ENCODE measurements at places on chromosomes 7 and 10.

GRCh38 chr7:155358948-155359712, 61.5 kb downstream of the INSIG1 start:
- no peak for DNase-seq

DNA sequence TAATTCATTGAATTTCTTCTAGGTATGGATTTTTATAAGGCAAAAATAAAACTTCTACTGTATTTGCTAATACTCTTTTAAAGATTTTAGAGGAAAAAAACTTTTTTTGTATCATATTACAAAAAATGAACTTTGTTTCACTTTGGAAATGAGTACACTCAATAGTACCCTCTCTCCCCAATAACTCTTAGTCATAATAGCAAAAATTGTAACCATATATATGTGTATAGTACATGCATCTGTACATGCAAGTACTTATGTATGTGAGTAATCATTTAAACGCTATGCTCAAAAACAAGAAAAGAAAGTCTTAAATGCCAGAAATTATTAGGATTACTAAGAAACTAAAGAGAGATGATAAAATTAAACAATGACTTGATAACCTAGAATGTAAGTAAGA, 95.9 kb upstream of the HGF start:
- no peak for DNase-seq

DNA sequence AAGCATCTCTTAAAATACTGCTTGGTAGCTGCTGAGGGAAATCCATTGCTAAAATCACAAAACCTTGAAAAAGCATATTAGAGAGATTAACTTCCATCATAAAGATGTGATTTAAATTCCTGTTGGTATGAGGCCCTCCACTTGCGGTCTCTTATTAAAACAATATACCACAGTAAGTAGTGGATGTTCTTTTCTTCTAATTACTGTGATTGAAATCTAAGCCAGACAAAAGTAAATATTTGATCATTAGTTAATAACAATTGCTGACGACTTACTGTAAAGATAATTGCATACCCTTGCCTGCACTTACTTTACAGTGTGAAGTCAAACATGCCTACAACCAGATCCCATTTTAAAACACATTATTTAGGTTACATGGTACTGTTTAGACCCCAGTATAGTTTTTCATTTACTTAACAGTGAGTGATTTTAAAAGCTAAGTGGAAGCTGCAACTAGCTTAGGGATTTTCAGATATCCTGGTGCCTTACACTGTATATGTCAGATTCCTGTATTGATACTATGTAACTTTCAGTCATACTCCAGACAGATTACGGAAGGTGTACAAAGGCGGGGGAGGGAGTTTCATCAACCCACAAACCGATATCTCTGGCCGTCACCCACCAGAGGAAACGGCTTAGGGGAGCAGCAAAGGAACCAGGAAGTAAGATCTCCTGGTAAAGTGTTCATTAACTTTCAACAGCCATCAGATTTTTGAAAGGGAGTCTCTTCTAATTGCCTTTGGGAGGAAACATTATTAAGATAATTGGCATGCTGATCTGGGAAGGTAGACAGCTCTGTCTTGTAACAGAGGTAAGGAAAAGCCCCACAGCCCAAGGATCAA, 986 bp downstream of the NRP1 start:
- no peak for DNase-seq

DNA sequence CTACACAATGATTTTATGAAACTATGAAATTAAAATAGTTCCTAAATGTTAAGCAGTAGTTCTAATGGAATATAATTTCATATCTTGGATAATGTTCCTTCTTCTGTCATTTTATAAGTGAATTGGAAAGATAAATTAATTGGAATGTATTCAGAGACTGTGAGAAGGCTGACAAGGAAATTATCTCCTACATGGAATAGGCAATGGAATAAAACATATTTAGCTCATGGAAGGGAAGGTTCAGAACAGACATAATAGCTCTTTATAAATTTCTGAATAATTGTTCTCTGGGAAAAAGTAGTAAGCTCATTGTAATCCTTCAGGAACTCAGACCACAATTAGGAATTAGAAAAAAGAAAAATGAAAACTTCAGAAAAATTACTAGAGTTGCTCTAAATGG, 1172.3 kb upstream of the SORCS1 start:
- no peak for DNase-seq

DNA sequence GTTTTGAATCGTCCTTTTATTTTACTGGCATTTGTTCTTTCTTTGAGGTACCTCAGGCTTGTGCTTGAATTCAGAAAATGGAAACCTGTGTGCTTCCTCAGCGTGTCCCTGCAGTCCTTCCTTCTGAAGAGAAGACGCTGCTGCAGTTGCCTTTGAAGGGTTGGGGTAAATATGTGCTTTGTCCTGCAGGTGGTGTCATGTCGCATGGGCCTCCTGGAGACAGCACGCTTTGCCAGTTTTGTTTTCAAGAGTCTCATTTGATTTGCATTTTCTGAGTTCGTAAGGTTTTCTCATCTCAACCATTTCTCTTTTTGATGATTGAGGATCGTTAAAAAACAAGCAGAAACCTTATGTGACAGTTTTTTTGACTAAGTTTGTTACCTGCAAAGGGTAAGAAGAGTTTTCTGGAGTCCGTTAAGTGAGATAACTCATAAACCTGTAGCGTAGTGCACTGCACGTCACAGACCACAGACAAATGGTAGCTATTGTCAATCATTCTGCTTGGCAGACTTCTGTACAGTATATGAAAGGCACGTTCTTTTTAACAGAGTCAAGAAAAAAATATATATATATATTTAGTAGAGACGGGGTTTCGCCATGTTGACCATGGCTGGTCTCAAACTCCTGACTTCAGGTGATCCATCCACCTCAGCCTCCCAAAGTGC, 57.0 kb downstream of the CDC123 start:
- DNase-seq, result no peak

DNA sequence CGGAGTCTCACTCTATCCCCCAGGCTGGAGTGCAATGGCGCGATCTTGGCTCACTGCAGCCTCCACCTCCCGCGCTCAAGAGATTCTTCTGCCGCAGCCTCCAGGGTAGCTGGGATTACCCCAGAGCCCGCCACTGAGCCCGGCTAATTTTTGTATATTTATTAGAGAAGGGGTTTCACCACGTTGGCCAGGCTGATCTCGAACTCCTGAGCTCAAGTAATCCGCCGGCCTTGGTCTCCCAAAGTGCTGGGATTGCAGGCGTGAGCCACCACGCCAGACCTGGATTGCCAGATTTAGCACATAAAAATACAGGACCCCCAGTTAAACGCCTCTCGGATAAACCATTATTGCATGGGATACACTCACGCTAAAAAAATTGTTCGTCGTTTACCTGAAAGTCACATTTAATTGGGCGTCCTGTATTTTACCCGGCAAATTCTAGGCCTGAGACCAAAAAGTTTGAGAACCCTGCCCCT, 375 bp upstream of the GATAD1 start:
- DNase-seq, result no peak

DNA sequence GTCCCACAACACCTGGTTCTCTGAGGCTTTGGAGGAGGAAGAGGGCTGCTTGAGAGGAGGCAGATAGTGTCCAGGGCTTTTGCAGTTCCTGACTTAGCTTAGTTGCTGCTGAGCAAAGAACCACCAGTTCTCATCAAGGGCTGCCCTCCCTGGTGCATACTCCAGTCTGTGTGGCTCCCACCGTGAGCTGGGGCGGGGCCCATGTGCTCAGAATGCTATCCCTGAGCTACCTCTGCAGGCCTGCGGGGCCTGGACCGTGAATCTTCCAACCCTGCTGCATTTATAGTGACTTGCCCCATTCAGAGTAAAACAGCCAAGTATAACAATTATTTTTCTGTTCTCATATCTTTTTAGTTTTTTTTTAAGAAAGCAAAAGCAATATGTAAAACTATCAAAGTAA, 49.2 kb downstream of the TACR2 start:
- no peak for DNase-seq

Data from activated CD4-positive, alpha-beta T cell treated with anti-CD3 and anti-CD28 coated beads, Interleukin-2, amount 50 U/mL, for 24 hours (primary cell).